ENCODE measurements at places on chromosomes 16 and 17. TPM values are rescaled to one million over a fixed set of nuclear protein-coding genes. Genes with fewer than 3 reads are reported as not detected.

SDR42E2 gene
- not detected for total RNA-seq

GRCh38 chr17:49820773-49821172 is 27.1 kb downstream of the TAC4 start:
- no peak for DNase-seq
- H3K4me3 ChIP-seq: no peak overlapping the region

DNA sequence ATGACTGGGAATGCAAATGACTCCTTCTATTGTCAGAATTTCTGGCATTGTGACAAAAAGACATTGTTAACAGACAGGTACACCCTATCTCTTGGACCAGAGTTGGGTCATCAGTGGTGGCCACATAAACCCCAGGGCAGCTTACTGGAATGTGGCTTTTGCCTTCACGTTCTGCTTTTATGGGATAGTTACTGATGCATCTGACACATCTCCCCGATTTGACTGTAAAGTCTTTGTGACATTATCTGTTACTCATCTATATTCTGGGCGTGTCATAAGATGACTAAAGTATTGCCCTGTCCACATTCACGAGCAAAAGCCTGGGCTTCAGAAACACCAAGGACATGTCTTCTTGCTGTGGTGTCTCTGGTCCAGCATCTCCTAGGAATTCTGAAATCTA is 18.7 kb upstream of the AQP8 start:
- DNase-seq: no peak
- no peak overlapping the region for H3K27ac ChIP-seq
- no peaks in the 10 kb centered on the region for H3K36me3 ChIP-seq
- H3K4me3 ChIP-seq: no peak overlapping the region
- no peaks in the 10 kb centered on the region for H3K27me3 ChIP-seq
- no peaks in the 10 kb centered on the region for H3K4me1 ChIP-seq

- no peak overlapping the region for H3K4me3 ChIP-seq
- peaks cover 31% of the 10 kb centered on the region for H3K36me3 ChIP-seq
- H3K4me1 ChIP-seq: no peaks in the 10 kb centered on the region
- H3K27ac ChIP-seq: no peak overlapping the region
- DNase-seq: no peak
These were observed 3.3 kb downstream of the COL1A1 start for GRCh38 chr17:50198026-50198669.

- H3K4me1 ChIP-seq: no peaks in the 10 kb centered on the region
- no peaks in the 10 kb centered on the region for H3K27me3 ChIP-seq
- no peak overlapping the region for H3K27ac ChIP-seq
- no peak for DNase-seq
- no peak overlapping the region for H3K4me3 ChIP-seq
These were observed 222.8 kb upstream of the SDK2 start for GRCh38 chr17:73867056-73867455.

DNA sequence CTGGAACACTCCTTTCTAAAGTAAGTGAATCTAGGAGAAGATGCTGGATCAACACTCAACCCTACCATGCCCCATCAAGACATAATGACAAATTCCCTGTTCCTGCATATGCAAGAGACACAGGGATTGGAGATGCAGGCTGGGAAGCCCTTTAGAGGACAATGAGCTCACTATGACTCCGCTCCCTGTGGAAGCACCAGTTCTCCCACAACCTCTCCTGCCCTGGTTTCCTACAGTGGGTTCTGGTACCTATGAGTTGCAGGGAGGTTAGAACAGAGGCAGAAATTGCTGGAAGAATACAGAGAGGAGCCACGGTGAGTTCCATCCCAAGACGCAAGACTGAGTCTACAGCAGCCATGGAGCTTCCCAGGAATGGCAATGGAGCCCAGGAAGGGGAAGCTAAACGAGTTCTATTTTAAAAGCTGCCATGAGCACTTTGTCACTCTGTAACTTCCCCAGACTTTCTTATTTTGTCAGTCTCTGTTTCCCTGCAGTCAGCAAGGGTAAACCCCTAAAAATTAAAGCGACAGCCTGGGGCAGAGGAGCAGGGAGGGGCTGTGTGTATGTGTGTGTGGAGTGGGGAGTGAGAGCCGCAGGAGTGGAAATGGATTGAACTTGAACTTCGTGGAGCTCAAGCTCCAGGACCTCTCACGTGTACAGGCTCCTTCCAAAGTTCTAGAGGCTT is 42.3 kb upstream of the PIK3R6 start:
- H3K4me3 ChIP-seq: no peak overlapping the region
- no peaks in the 10 kb centered on the region for H3K4me1 ChIP-seq
- DNase-seq: no peak
- no peak overlapping the region for H3K27ac ChIP-seq
- no peaks in the 10 kb centered on the region for H3K36me3 ChIP-seq

GRCh38 chr17:35117984-35118383 is 1.7 kb downstream of the RAD51D start:
- no peaks in the 10 kb centered on the region for H3K4me1 ChIP-seq
- H3K27ac ChIP-seq: no peak overlapping the region
- no peak for DNase-seq

Data from H1 (cell line).